Stomach (tissue), 19 donors: ENCODE measurements at places on chromosomes 6 and 20. TPM values are rescaled to one million over a fixed set of nuclear protein-coding genes. Genes with fewer than 3 reads are reported as not detected.

DNA sequence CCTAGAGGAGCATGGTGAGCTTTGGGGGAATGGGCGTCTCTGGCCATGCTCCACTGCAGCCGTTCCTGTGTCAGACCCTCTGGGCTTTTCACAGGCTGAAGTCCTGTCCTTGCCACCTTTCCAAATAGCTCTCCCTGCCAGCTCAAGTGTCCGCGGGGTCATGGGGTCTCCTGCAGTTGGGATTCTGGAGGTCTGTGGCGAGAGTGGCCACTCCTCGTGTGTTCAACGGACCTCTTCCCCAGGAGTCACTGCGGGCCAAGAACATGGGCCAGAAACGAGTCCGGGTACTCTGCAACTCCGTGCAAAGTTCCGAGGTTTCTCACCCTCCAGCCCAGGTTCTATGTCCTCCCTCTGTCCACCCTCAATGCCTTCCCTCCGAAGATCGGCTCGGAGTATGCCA, 4.7 kb downstream of the OR2B3 start:
- H3K4me3 ChIP-seq = no peak overlapping the region
- H3K4me1 ChIP-seq = no peaks in the 10 kb centered on the region
- H3K27me3 ChIP-seq = no peaks in the 10 kb centered on the region
- H3K36me3 ChIP-seq = no peaks in the 10 kb centered on the region
- no peak for DNase-seq

GRCh38 chr6:7150381-7151064, 42.8 kb downstream of the RREB1 start:
- H3K27ac ChIP-seq = no peak overlapping the region
- no peak overlapping the region for H3K4me3 ChIP-seq
- no peaks in the 10 kb centered on the region for H3K27me3 ChIP-seq
- peaks cover 82% of the 10 kb centered on the region for H3K4me1 ChIP-seq

Gene VGLL2
- total RNA-seq = not detected

GRCh38 chr6:106470316-106470715, 109.8 kb downstream of the CRYBG1 start:
- no peaks in the 10 kb centered on the region for H3K4me1 ChIP-seq
- no peaks in the 10 kb centered on the region for H3K36me3 ChIP-seq
- DNase-seq = no peak

Gene SLC32A1
- not detected for total RNA-seq

Gene CRISP3
- not detected for total RNA-seq

DNA sequence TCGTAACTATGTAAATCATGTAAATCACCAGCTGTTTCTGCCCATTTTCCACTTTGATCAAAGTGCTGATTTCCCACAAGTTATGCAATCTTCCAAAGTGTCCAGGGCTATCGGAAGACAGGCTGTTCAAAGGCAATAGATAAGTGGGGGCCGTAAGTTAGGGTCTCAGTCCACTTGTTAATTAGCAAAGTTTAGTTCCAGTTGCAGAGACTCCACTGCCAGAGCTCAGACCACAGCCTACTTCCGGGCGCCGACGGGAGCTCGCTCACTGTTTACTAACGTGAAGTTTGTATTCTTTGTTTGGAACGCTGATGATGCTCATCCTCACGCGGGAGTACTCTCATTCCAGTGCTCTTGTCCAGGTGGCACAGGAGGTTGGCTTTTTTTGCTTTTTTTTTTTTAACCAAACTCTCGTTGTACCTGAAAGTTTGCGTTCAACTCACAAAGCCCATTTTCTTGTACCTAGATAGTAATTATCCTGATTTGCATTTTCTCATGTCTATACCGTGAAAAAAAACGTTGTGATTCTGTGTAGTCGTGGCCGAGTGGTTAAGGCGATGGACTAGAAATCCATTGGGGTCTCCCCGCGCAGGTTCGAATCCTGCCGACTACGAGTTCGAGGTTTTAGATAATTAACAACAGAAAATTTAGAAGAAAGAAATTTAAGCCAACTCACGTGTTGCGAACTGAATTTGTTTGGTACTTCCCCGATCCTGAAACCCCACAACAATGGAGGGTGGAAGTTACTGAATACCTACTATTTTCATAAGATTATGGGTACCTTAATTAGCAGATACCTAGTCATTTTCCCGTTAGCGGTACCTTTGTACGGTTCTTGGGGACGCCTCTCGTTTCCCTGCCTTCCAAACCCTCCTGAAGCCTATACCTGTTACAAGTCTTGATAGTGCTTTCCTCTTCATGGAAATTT, 29.9 kb upstream of the ZNF184 start:
- H3K27me3 ChIP-seq = peaks cover 15% of the 10 kb centered on the region
- peak; percentile 35 for DNase-seq
- no peak overlapping the region for H3K27ac ChIP-seq
- peaks cover 14% of the 10 kb centered on the region for H3K4me1 ChIP-seq

Gene HLA-C
- total RNA-seq = 500 TPM

Gene USP49
- total RNA-seq = 4.0 TPM

DNA sequence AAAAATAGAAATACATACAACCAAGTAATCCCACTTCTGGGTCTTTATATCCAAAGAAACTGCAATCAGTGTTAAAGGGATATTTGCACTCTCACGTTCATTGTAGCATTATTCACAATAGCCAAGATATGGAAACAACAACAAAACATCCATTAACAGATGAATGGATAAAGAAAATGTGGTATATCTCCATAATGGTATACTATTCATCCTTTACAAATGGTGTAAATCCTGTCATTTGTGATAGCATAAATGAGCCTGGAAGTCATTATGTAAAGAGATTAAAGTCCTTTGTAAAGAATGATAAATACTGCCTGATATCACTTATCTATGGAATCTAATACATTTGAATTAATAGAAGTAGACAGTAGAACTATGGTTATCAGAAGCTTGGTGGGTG, 327.7 kb downstream of the UTRN start:
- H3K27me3 ChIP-seq = no peaks in the 10 kb centered on the region
- no peaks in the 10 kb centered on the region for H3K4me1 ChIP-seq
- H3K36me3 ChIP-seq = no peaks in the 10 kb centered on the region
- no peak overlapping the region for H3K4me3 ChIP-seq

DNA sequence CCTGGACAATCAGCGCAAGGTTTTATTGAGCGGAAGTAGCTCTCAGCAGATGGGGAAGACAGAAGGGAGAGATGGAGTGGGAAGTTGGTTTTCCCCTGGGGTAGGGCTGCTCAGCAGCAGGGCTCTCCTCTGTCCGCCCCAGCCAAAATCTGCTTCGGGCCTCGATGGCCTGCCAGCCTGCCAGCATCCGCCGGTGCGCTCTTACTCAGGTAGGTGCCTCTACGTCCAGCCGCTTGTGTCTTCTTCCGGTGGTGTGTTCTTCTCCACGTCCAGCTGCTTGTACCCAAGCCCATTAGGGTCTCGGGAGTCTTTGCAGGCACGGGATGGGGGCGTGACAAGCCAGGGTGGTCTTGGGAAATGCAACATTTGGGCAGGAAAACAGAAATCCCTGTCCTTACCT, 1340.0 kb upstream of the MAP3K7 start:
- no peak overlapping the region for H3K4me3 ChIP-seq
- H3K27me3 ChIP-seq = no peaks in the 10 kb centered on the region
- DNase-seq = no peak
- H3K4me1 ChIP-seq = no peaks in the 10 kb centered on the region

GRCh38 chr6:57329933-57330332, 12.5 kb downstream of the PRIM2 start:
- H3K4me3 ChIP-seq = no peak overlapping the region
- H3K27me3 ChIP-seq = no peaks in the 10 kb centered on the region
- H3K4me1 ChIP-seq = no peaks in the 10 kb centered on the region
- no peak overlapping the region for H3K27ac ChIP-seq
- DNase-seq = no peak
- peaks cover 74% of the 10 kb centered on the region for H3K36me3 ChIP-seq

Gene RING1
- 14.3 TPM for total RNA-seq

Gene HEY2
- total RNA-seq = not detected

GRCh38 chr6:71592643-71593042, 293.7 kb upstream of the RIMS1 start:
- H3K4me1 ChIP-seq = no peaks in the 10 kb centered on the region
- peaks cover 4% of the 10 kb centered on the region for H3K27me3 ChIP-seq

- no peaks in the 10 kb centered on the region for H3K27me3 ChIP-seq
- peaks cover 7% of the 10 kb centered on the region for H3K4me1 ChIP-seq
- H3K4me3 ChIP-seq = no peak overlapping the region
- H3K27ac ChIP-seq = no peak overlapping the region
Observed at GRCh38 chr6:167778497-167779128, 48.1 kb upstream of the AFDN start.

DNA sequence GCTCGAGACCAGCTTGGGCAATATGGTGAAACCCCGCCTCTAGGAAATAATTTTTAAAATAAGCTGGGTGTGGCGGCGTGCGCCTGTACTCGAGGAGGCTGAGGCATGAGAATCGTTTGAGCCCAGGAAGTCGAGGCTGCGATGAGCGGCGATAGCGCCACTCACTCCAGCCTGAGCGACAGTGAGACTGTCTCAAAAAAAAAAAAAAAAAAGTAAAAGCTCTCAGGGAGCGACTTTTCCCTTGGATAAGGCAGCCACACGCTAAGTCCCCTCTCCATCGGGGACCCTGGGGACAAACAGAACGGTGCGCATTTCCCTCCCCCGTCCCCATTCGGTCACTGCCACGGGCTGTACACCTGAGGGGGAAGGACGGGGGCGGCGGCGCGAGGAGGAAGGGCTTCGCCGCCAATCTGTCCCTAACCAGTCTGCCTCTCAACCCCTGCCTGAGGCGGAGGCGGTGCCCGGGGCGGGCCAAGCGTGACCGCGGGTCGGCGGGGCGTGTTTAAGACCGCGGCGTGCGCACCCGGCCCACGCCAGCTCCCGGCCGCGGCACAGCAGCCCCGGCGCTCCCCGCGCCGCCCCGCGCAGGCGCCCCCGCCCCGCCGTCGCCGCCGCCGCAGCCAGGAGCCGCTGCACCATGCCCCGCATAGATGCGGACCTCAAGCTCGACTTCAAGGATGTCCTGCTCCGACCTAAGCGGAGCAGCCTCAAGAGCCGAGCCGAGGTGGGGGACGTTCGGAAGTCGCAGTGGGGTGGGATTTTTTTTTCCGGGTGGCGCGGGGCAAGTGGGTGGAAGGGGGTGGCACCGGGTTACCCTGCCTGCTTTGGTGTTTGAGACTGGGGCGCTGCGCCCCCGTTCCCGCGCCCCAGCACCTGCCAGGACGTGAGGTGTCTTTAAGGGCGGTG, at the start of gene GMPR:
TSS of gene GMPR (plus strand) at position 531 of the 906 bp plus-strand sequence. CDS start at position 638, 107 bp downstream.
- H3K36me3 ChIP-seq = no peaks in the 10 kb centered on the region
- peak within 1 kb of the TSS; percentile 88 for H3K27ac ChIP-seq
- H3K4me3 ChIP-seq = peak within 1 kb of the TSS; percentile 73
- no peaks in the 10 kb centered on the region for H3K27me3 ChIP-seq
- peak; percentile 93 for DNase-seq
- peaks cover 25% of the 10 kb centered on the region for H3K4me1 ChIP-seq

DNA sequence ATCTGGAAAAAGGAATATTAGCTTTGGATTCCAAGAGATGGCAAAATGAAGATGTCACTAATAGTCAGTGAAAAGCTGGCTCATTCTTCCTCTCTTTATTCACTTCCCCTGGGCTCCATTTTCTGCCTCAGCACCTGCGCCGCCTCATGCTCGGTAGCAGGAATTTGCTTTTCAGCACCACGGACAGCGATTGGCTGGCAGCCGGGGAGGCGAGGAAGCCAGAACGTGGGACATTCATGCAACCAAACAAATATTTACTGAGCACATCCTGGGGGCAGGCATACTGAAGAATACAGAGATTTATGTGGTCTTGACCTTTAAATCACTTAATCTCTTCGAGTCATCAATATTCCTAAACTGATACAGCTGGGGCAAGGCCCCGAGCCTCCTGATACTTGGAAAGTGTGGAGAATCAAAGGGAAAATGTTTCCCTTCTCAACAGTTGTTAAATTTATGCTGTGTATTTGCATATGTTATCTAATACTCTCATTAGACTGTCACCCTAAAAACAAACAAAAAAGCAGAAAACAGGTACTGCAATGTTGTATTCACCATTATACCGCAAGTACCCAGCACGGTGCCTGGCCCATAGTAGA, 12.1 kb upstream of the PDYN start:
- no peak overlapping the region for H3K27ac ChIP-seq
- H3K4me1 ChIP-seq = peaks cover 7% of the 10 kb centered on the region
- peaks cover 70% of the 10 kb centered on the region for H3K27me3 ChIP-seq
- H3K4me3 ChIP-seq = no peak overlapping the region
- H3K36me3 ChIP-seq = no peaks in the 10 kb centered on the region

- peaks cover under 1% of the 10 kb centered on the region for H3K4me1 ChIP-seq
- no peak overlapping the region for H3K4me3 ChIP-seq
- H3K27me3 ChIP-seq = no peaks in the 10 kb centered on the region
- DNase-seq = no peak
Observed at GRCh38 chr20:49759266-49759950, 45.7 kb upstream of the B4GALT5 start.
